ENCODE measurements at places on chromosomes 1 and 21. TPM values are rescaled to one million over a fixed set of nuclear protein-coding genes. Genes with fewer than 3 reads are reported as not detected.

S100A7A gene
- total RNA-seq, result not detected

POGK gene
- total RNA-seq, result 41.9 TPM

F3 gene
- 0.20 TPM for total RNA-seq

- DNase-seq, result no peak
Measured at GRCh38 chr1:229434641-229435051, 752 bp upstream of the ACTA1 start.

- peak; percentile 91 for DNase-seq
Measured at GRCh38 chr1:28176492-28177470, at the start of gene PTAFR. TSS of gene PTAFR (minus strand) at chr1:28176690. CDS start at chr1:28151021, 25,669 bp downstream.

DNA sequence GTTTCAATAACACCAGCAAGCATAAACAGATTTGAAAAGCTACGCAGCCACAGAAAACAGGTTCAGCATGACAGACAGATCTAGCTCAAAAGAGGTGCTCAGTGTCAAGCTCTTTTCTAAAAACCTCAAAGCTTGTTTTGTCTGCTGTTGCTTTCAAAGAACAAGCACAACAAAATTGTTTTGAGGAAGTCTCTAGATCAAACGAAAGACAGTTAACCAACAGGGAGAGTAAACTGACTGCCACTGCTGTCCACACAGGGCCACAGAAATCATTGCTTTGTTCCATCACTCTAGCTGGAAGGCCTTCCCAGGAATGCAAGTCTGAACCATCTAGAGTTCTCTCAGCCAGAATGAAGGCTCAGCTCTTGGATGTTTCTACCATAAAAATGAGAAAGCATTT, 12.8 kb downstream of the APP start:
- no peak for DNase-seq

GRCh38 chr1:167797015-167797414, 75.2 kb downstream of the MPZL1 start:
- peak; percentile 21 for DNase-seq

DNA sequence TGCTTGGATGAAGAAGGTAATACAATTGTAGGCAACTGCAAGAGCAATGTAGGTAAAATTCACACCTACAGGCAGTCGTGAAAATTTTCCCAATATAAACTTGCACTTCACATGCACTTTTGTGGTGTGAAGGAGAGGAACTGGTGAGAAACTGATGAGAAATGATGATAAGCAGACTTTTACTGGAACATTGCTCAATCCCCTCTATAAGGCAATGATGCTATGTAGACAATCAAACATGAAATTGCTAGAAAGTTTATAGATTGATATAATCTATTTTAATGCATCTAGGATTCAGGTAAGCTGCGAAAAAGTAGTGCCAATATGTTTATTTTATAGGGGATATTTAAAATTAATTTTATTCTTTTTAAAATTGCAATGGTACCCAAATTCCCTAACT, 802.2 kb downstream of the KCNT2 start:
- DNase-seq, result no peak

GRCh38 chr1:2642131-2642559, 9.3 kb upstream of the MMEL1 start:
- DNase-seq, result no peak

- peak; percentile 59 for DNase-seq
Measured at GRCh38 chr1:243325305-243325890, 69.6 kb downstream of the SDCCAG8 start.

DNA sequence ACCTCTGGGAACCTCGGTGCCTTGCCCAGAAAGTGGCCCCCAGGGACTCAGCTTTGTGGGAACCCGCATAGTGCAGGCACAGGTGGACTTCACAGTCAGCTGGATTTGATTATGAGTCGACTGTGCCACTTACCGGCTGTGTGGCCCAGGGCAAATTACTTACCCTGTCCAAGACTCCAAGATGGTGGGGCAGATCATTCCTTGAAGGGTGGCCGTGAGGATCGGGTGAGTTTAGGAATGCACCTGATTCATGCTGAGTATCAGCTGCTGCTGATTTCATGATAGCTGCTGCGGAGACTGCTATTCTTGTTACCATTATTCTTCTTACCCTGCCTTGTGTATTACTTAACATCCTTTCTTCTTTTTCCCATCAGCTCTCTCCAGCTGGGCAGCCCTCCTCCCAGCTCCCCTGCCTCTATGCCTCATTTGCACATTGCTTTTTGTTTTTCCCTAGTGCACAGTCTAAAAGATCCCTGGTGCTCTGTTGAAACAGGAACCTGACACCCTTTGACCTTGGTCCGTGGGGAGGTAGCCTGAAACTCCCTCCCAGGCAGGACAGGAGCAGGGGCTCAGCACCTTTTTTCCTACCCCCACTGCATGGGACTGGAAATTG, 40.5 kb upstream of the FHAD1 start:
- no peak for DNase-seq

GRCh38 chr1:28301368-28302174, 27.3 kb upstream of the MED18 start:
- DNase-seq, result no peak
